Central memory CD8-positive, alpha-beta T cell (primary cell): ENCODE measurements at places on chromosomes 16 and 17.

DNA sequence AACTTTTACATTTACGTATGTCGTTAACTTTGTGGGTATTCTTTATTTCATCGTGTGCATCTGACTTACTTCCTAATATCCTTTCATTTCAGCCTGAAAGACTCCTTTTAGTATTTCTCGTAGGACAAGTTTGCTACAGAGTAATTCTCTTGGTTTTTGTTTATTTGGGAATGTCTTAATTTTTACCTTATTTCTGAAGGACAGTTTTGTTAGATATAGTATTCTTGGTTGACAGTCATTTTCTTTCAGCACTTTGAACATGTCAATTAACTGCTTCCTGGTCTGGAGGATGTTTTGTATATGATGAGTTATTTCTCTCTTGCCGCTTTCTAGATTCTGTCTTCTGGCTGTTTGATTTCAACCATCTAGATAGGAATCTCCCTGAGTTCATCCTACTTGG is 109.2 kb upstream of the NACA2 start:
- H3K36me3 ChIP-seq = peaks cover 2% of the 10 kb centered on the region
- H3K27me3 ChIP-seq = no peaks in the 10 kb centered on the region
- no peaks in the 10 kb centered on the region for H3K4me1 ChIP-seq
- DNase-seq = no peak
- H3K27ac ChIP-seq = no peak overlapping the region

DNA sequence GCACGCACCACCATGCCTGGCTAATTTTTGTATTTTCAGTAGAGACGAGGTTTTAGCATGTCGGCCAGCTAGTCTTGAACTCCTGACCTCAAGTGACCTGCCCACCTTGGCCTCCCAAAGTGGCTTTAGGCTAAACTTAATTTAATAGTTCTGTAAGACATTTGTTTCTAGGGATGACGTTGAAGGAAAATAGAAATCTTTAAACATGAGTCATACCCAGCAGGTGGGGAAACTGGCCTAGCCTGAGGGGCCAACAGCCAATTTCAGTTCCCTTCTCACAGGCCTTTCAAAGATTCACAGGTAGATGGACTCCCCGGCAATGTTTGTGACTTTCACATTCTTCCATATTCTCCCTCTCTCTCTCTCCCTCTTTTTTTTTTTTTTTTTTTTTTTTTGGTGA is 18.1 kb upstream of the ITPRIPL2 start:
- no peaks in the 10 kb centered on the region for H3K36me3 ChIP-seq
- no peak overlapping the region for H3K4me3 ChIP-seq
- no peak for DNase-seq
- peaks cover 19% of the 10 kb centered on the region for H3K27me3 ChIP-seq
- peaks cover 5% of the 10 kb centered on the region for H3K4me1 ChIP-seq

DNA sequence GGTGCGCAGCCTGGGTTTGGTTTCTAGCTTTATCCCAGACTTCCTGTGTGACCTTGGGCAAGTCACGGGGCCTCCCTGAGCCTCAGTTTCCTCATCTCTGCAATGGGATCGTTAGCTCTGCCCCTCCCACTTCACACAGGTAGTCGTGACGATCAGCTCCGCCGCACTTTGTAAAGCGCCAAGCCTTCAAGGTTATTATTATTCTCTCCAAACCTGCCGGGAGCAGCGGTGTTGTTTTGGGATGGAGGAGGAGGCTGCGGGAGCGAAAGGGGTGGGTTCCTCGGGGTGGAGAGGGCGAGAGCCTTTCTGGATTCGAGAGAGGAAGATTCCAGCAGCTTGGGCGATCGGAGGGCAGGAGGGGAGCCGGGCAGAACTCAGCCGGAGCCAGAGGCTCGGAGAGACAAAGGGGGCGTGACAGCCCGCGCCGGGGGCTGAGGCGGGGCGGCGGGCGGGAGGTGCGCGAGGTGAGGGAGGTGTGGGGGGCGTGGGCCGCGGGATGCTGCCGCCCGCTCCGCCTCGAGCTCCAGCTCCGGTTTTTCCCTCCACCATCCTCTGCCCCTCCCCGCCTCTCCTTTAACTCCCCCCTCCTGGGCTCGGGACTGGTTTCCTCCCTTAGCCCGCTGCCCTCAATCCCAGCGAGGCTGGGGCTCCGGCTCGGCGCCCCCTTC is at the start of gene EFNB3:
Gene EFNB3 (plus strand): TSS at position 602 of the 668 bp plus-strand sequence. CDS start 397 bp downstream, outside the sequence.
- peak within 1 kb of the TSS; percentile 71 for H3K4me3 ChIP-seq
- peaks cover 26% of the 10 kb centered on the region for H3K4me1 ChIP-seq
- peak within 1 kb of the TSS; percentile 65 for H3K27ac ChIP-seq
- H3K36me3 ChIP-seq = peaks cover 12% of the 10 kb centered on the region

DNA sequence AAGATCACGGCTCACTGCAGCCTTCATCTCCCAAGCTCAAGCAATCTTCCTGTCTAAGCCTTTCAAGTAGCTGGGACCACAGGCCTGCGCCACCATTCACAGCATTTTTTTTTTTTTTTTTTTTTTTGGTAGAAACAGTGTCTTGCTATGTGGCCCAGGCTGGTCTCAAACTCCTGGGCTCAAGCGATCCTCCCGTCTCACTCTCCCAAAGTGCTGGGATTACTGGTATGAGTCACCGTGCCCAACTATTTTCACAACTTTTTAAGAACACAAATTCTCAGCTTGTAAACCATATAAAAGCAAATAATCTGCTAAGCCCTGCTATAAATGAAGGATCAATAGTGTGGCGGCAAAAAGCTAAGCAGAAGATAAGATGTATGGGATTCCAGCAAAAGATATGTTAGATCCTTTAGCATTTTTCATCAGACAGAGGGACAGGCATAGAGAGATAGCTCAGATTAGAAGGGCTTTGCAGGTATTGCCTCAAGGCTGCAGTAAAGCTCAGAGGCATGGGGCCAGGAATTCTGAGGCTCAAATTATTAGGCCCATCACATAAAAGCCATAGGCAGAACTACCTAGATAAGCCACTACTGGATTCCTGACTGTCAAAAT is 55.1 kb downstream of the EMP2 start:
- no peaks in the 10 kb centered on the region for H3K4me1 ChIP-seq
- DNase-seq = no peak
- peaks cover 2% of the 10 kb centered on the region for H3K36me3 ChIP-seq
- H3K27me3 ChIP-seq = peaks cover 5% of the 10 kb centered on the region

GRCh38 chr17:82678265-82678891 is 20.1 kb downstream of the RAB40B start:
- H3K27ac ChIP-seq = no peak overlapping the region
- no peaks in the 10 kb centered on the region for H3K27me3 ChIP-seq
- H3K36me3 ChIP-seq = no peaks in the 10 kb centered on the region

- no peak for DNase-seq
- H3K4me1 ChIP-seq = no peaks in the 10 kb centered on the region
- H3K27ac ChIP-seq = no peak overlapping the region
- no peak overlapping the region for H3K4me3 ChIP-seq
- peaks cover 2% of the 10 kb centered on the region for H3K36me3 ChIP-seq
Measured at GRCh38 chr16:49970797-49971431, 54.1 kb upstream of the CNEP1R1 start.

DNA sequence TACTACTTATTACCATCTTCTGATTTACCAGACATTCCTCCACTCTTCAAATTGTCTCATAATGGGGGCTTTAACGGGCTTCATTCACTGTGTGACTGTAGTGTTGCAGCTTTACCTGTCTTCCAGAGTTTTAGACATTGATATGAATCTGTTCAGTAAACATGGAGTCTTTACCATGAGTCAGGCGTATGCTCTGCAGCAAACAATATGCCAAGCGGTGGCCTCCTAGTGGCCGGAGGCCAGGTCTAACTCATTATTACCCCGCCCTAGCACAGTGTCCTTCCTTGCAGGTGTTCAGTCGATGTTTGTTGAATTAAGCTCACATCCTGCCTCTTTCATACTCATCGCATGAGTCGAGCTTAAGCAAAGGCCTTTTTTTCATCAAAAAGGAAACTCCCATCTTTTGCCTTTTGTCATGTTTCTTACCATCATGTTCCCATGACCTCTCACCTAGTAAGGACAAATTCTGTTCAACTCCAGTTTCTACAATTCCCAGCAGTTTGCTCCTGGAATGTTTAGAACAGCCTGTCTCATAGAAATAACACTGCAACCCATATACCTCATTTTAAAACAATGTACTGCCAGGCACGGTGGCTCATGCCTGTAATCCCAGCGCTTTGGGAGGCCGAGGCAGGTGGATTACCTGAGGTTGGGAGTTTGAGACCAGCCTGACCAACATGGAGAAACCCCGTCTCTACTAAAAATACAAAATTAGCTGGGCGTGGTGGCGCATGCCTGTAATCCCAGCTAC is 39.4 kb downstream of the TUBD1 start:
- no peaks in the 10 kb centered on the region for H3K27me3 ChIP-seq
- no peak for DNase-seq
- no peak overlapping the region for H3K4me3 ChIP-seq
- no peak overlapping the region for H3K27ac ChIP-seq

DNA sequence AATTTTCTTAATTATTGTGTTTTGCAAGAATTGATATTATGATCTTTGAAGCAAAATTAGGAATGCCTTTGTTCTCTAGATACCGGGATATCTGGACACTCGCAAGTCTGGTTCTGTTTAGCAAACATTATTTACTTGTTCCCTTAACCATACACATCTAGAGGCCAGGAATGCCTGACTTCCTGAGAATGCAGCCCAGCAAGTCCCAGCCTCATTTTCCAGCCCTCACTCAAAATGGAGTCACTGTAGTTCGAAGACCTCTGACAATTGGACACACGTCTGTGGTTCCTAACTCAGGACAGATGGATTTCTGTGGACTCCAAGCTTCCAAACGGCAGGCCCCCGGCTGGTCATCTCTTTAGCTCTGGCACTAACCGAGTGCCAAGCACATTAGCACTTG is 355.4 kb upstream of the RBFOX1 start:
- H3K4me1 ChIP-seq = no peaks in the 10 kb centered on the region
- no peaks in the 10 kb centered on the region for H3K27me3 ChIP-seq
- H3K4me3 ChIP-seq = no peak overlapping the region
- H3K27ac ChIP-seq = no peak overlapping the region

GRCh38 chr16:14545346-14545884 is 84.6 kb downstream of the PARN start:
- H3K27me3 ChIP-seq = no peaks in the 10 kb centered on the region
- no peak overlapping the region for H3K4me3 ChIP-seq
- H3K27ac ChIP-seq = no peak overlapping the region
- no peaks in the 10 kb centered on the region for H3K4me1 ChIP-seq
- DNase-seq = no peak

DNA sequence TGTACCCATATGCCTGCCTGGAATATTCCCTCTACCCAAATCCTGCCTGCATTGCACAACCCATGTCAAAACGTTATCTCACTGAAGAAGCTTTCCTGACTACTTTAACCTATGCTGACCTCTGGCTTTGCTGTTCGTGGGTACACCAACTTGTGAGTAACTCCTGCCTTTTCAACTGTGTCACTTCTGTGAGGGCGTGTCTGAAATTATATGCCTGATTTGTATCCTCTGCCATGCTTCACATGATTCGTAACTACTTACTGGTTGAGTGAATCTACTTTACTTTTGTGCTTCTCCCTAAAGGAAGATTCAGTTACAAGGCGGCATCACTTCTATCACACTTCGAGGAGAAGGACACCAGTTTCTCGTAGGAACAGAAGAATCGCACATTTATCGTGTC is 33.3 kb upstream of the USP43 start:
- no peak overlapping the region for H3K4me3 ChIP-seq
- H3K27ac ChIP-seq = no peak overlapping the region
- no peak for DNase-seq
- H3K36me3 ChIP-seq = no peaks in the 10 kb centered on the region

DNA sequence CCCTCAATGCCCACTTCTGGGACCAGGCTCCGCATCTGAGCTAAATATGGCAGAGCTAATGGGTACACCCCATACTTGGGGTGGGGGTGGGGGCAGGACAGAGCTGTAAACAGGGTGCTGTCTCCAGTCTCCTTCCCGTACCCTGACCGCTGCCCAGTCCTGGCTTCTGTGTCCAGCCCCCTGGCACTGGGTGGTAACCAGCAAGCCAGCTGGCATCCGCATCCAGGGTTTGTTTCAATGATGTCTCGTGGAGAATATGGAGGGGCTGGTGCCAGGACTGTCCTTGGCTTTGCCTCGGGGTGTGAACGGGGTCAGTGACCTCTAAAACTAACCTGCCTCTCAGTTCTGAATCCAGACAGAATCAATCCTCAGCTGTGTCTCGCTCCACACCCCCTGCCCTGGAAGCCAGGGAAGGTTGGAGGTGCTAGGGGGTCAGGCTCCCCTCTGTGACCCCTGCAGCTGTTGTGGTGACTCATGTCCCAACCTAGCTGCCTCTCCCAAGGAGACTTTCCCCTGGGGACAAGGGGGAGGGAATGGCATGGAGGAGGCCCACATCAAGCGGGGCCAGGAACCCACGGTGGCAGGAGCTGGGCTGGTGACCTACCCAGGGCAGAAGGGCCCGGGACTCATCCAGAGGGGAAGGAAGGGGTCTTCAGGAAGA is 1.5 kb upstream of the PNMT start:
- H3K4me1 ChIP-seq = peaks cover 23% of the 10 kb centered on the region
- peaks cover 3% of the 10 kb centered on the region for H3K36me3 ChIP-seq
- H3K27me3 ChIP-seq = no peaks in the 10 kb centered on the region
- peak overlapping the region; percentile 60 for H3K4me3 ChIP-seq
- no peak for DNase-seq
- H3K27ac ChIP-seq = no peak overlapping the region

DNA sequence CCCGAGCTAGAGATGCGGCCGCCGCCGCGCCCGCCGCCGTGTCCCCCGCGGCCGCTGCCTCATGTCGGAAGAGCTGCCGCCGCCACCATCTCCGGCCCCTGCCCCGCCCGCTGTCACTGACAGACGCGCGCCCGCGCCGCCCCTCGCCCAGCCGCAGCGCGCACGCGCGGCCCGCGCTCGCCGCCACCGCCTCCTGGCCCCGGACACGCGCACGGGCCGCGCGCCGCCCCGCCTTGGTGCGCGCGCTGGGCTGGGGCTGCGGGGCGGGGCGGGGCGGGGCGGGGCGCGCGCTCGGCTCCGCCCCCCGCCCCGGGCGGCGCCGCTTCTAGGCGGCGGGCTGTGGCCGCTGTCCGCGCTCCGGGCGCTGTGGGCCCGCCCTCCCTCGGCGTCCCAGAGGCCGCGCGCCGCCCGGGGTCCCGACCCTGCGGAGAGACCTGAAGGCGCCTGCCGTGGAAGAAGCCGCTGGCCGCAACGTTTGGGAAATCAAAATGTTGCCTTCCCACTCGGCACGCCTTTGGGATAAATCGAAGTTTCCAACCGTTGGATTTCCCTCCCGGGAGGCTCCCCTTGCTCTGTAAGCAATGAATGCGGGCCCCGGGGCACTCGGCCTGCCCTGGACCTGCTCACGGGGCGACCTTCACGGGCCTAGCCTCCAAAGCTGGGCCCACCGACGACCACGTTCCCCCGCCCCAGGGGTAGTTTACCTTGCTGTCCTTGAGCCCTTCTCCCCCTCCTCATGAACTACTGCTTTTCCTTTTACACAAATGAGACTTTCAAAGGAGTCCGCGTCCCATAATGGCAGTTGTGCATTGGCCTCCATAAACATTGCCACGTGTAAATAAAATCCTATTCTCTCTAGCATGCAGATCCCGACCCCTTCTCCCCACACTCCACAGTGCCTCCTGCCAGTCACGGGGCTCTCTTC is at the start of gene ADCY9:
Gene ADCY9 (minus strand): TSS at position 118 of the 925 bp plus-strand sequence. CDS start 1,000 bp downstream, outside the sequence.
- no peaks in the 10 kb centered on the region for H3K27me3 ChIP-seq
- peak; percentile 58 for DNase-seq
- H3K4me1 ChIP-seq = peaks cover 40% of the 10 kb centered on the region
- peak within 1 kb of the TSS; percentile 57 for H3K27ac ChIP-seq

GRCh38 chr17:20128036-20128667 is 119.0 kb downstream of the SPECC1 start:
- H3K27me3 ChIP-seq = peaks cover 7% of the 10 kb centered on the region
- DNase-seq = no peak
- no peak overlapping the region for H3K4me3 ChIP-seq

- H3K27me3 ChIP-seq = no peaks in the 10 kb centered on the region
- no peak overlapping the region for H3K4me3 ChIP-seq
- peaks cover 5% of the 10 kb centered on the region for H3K36me3 ChIP-seq
- no peaks in the 10 kb centered on the region for H3K4me1 ChIP-seq
- no peak overlapping the region for H3K27ac ChIP-seq
Measured at GRCh38 chr16:46908540-46909372, 24.6 kb downstream of the GPT2 start.
